ENCODE measurements at places on chromosomes 5 and 9.
A peak's percentile ranks its signal among the peaks of the same experiment; 100 is the strongest.

GRCh38 chr5:173334808-173335207 is 6.6 kb upstream of the STC2 start:
- peak; percentile 51 for DNase-seq

GRCh38 chr5:178590924-178591423 is 781 bp upstream of the COL23A1 start:
- peak; percentile 57 for DNase-seq

DNA sequence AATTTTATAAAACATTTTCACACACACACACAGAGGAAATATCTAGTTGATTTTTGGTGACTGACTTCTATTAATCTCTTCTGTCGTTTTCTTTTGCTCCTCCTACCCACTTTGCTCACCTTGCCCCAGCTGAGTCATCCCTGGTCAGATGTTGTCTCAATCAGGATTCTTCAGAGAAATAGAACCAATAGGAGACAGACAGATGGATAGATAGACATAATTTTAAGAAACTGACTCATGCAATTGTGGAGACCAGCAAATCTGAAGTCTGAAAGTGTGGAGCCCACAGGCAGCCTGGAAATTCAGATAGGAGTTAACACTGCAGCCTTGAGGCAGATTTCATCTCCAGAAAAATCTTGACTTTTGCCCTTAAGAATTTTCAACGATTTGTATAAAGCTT is 37.0 kb upstream of the PIK3R1 start:
- DNase-seq, result no peak

GRCh38 chr9:91426123-91426745 is 2.6 kb upstream of the NFIL3 start:
- DNase-seq, result peak; percentile 67

GRCh38 chr5:149128023-149128875 is 13.0 kb upstream of the ABLIM3 start:
- DNase-seq, result peak; percentile 60

GRCh38 chr9:107422189-107423185 is 67.1 kb downstream of the KLF4 start:
- peak; percentile 85 for DNase-seq

GRCh38 chr5:175444905-175445456 is 999 bp upstream of the DRD1 start:
- DNase-seq, result no peak

- peak; percentile 36 for DNase-seq
These were observed 99.7 kb upstream of the KIF2A start for GRCh38 chr5:62206150-62206829.

GRCh38 chr9:115004545-115004944 is 74.2 kb upstream of the TNFSF8 start:
- DNase-seq, result peak; percentile 61

DNA sequence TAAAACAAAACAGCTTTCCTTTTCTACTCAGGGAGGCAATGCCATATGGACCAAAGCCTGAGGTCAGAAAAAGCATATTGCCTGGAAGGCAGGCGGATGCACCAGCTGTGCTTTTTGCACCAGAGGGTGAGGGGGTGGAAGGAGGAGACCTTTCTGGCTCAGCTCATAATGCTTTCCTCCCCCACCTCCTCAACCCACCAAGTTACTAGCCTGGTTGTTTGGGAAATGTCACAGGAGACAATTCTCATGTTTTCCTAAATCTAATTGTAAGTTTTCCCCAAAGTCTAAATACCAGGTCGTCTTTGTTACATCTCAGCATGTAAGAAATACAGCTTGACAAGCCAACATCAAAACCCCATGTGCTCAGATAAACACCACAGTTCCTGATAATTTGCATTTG is 72.6 kb upstream of the DMRTA1 start:
- DNase-seq, result no peak

DNA sequence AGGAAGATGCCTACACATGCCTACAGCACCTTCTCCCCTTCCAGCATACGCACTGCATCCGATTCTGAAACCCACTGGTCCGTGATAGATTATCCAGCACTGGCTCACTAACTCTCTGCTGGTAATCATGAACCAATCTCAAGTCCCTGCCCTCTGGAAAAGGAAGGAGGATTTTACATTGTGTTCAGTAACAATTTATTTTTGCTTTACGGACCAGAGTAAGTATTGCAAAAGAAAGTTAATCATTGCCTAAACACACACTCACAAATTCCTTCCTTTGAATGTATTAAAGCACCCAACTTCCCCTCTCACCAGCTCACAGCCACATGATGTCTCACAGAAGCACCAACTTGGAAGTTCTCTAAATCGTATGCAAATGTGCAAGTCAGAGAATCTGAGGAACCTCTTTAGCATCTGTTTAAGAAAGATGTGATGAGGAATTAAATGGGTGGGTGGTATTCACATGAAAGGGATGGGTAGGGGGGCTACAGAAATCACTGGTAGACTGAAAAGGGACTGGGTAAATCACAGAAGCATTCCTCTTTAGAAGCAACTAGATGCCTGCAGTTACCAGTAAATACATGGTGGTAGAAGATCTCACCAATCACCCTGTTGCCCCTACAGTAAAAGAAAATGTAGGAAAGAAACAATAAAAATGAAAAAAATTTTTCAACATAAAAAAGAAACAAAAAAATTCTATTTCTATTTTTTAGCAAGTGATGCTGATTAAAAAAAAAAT is 8.4 kb downstream of the GNAQ start:
- peak; percentile 92 for DNase-seq

GRCh38 chr9:5580650-5581049 is 48.3 kb upstream of the RIC1 start:
- no peak for DNase-seq

Measured in GM23248 (cell line).